Left lung (tissue), 14 donors: ENCODE measurements at places on chromosomes 16 and 17. TPM values are rescaled to one million over a fixed set of nuclear protein-coding genes. Genes with fewer than 3 reads are reported as not detected.

Gene ATP1B2
- 2.4 TPM for total RNA-seq

Gene ADCY9
- 61.1 TPM for total RNA-seq

Gene BRICD5
- total RNA-seq: 15.3 TPM

Gene NLRC5
- 93.3 TPM for total RNA-seq

Gene SDR42E1
- total RNA-seq: 8.8 TPM

Gene GAST
- total RNA-seq: not detected

Gene KRTAP9-8
- total RNA-seq: not detected

GRCh38 chr17:1166276-1166675 is 13.5 kb downstream of the ABR start:
- DNase-seq: no peak

GRCh38 chr17:27535975-27536374 is 79.7 kb downstream of the KSR1 start:
- no peak for DNase-seq

DNA sequence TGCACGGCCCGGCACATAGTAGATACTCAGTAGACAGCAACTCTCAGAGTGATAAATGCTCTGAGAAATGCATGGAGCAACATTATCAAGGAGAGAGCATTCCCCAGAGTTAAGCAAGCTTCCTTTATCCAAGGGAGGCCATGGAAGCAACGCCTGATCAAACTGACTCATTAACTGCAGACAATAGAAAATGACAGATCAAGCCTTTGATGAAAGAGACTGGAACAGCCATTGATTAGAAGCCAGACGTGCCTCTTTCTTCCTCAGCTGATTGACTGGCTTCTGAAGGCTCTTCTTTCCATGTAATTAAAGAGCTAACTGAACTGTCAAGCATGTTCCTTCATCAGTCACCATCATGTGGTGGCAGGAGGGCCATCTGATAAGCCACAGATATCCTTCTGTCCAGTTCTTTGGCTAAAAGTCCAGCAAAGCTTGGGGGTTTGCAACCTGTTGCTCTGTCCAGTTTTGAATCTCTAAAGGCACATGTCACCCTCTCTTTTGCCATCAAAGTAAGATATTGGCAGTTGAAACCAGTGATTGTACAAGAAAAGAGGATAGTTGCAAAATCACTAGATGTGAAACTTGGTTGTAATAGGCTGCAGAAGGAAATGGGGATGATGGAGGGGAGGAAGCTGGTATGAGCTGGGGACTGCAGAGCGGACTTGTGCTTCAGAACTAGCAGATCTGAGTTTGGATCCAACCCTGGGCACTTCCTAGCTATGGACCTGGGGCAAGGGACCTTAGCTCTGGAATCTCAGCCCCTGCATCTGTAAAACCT is 188.0 kb downstream of the HAPSTR1 start:
- no peak for DNase-seq

GRCh38 chr17:3740611-3741073 is 16.9 kb downstream of the HASPIN start:
- DNase-seq: no peak

DNA sequence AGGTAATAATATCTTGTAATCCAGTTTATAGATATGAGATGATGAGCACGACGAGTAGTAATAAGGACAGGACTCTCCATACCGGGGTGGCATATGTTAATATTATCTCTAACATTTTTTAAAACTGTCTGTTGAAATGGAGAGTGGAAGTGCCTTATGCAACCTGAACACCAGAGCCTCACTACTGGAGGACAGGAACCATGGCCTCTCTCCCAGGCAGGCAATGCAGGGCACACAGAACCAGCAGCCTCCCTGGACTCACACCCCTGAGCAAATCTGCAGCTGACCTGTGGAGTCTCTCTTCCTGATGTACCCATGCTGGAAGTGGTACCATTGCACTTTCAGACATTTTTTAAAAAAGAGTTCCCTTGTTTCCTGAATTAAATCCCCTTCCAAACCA is 55.2 kb upstream of the ERN1 start:
- no peak for DNase-seq

- peak; percentile 88 for DNase-seq
These were observed 1.6 kb upstream of the PPP1R9B start for GRCh38 chr17:50151937-50152547.

DNA sequence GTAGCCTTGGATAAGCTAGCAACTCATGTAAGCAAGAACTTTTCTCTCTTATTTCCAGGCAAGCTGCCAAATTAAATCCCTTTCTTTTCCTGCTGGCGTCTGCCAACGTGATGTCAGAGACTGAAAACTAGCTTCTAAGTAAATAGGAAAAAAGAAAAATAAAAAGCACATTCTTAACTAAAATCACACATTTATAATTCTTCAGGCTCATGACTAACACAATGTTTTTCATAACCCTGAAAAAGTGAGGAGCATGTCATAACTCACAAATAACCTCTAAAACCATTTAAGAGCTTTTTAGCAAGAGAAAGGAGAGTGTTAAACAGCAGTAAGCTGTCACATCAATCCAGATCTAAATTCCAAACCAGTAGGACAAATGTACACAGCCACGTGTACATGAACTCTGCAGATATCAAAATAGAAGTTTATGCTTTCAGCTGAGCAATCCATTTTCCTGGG is 110.0 kb downstream of the N4BP1 start:
- DNase-seq: peak; percentile 88

DNA sequence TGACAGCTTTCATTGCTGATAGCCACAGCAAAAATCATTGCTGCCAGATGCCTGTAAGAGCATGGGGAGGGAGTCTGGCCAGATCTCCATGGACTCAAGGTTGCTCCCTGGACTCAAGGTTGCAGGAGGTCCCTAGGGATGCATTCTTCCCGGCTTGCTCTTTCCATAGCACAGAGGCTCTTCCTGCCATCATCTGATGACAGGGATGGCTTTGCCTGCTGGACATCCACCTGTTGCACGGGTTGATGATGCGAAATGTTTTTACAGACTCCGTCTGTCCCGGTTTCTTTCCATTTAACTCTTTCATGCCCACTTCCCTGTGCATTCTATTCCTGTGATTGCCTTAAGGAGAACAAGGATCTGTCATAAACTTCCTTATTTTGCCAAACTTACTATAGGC is 115.6 kb upstream of the HSBP1 start:
- no peak for DNase-seq

DNA sequence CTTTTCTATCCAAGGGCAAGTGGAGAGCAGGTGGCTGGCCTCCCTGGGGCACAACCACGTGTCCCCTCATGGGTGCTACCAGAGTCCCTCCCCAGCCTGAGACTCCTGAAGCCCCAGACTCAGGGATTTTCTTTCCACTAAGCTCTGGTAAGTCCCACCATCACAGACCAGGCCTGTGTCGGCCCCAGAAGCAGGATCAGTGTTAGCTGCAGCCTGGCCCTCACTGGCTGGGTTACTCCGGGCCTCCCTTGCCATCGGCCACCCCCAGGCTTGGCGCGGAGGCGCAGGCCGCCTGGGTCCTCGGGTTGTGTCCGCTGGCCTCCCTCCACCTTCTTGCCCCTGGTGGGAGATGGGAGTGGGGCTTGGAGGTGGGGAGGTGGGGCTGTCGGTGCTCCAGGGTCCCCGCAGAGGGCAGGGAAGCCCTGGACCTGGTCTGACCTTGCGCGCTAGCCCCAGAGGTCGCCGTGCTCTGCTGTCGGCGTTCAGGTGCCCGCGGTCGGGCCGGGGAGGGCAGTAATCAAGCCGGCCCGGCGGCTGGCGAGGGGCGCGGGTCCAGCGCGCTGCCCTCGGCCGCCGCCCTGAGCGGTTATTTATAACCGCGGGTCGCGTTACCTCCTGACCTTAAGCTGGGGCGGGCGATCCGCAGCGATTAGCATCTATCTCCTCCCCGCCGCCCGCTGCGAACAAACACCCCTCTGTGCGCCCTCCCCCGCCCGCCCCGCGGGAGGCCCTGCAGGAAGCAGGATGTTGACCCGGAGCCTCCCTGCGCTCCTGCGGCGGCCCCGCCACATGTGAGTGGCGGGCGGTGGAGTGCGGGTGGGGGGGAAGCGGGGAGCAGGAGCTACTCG is 78.1 kb upstream of the TOB1 start:
- peak; percentile 77 for DNase-seq

DNA sequence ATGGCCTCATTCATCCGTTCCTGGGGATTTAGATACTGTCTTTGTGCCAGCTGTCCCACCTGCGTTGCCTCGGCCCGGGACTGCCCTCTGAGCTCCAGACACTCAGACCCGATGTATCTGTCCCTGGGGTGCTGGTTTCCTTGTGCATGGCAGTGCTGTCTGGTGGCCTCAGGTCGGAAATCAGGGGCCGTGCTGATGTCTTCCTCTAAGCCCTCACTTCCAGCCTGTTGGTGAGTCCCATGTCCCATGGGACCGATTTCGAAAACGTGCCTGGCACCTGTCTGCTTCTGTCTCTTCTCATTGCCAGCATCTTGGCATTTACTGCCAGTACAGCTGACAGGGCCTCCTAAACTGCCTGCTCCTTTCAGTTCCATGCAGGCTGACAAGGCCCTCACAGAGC is 22.1 kb downstream of the NT5M start:
- no peak for DNase-seq

DNA sequence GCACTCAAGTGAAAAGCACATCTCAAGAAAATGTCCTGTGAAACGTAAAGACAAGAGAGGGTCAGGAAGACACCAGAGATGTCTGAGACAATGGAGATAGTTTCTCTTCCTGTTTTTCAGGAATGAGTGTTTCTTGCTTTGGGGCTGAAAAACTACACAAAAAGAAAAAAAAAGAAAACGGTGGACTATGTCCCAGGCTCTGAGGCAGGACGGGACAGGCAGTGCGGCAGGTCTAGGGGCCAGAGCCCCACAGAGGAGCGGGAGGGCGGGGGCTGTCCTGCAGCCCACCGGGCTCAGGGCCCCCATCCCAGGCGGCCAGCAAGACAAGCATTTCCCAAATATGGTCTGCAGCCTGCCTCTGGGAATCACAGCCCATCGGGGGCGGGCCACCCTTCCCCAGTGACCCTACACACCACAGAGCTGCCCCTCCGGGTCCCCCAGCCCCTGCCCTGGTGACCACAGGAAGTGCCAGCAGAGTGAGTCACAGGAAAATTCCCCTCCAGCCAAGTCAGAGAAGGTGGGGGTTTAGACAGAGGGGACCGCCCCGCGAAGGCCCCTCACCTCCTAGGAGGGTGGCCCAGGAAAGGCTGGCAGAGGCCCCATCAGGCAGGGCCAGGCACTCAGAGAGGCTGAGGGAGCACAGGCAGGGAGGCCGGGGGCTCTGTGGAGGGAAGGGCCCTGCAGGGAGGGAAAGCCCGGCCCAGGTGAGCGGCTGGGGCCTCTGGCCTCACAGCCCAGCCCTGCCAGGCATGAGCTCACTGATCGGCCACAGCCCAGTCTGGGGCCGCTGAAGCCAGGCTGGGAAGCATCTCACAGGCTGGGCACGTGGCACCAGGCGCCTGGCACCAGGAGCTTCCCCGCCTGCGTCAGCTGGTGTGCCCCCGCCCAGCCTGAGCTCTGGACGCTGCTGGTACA is 6.3 kb downstream of the BCAR1 start:
- peak; percentile 90 for DNase-seq

DNA sequence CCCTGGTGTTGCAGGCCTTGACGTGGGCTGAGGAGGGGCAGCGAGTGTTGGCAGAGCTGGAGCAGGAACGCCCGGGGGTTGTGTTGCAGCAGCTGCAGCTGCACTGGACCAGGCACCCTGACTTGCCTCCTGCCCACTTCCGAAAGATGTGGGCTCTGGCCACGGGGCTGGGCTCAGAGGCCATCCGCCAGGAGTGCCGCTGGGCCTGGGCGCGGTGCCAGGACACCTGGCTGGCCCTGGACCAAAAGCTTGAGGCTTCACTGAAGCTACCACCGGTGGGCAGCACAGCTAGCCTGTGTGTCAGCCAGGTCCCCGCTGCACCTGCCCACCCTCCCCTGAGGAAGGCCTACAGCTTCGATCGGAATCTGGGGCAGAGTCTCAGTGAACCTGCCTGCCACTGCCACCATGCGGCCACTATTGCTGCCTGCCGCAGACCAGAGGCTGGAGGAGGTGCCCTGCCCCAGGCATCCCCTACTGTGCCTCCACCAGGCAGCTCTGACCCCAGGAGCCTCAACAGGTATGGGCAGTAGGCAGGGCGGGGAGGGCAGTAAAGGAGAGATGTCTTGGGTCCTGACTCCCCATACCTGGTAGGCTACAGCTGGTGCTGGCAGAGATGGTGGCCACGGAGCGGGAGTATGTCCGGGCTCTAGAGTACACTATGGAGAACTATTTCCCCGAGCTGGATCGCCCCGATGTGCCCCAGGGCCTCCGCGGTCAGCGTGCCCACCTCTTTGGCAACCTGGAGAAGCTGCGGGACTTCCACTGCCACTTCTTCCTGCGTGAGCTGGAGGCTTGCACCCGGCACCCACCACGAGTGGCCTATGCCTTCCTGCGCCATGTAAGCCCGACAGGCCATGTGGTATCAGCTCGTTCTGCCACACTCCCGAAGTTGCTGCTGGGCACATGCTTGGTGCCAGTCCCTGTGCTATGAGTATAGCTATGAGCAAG is 5.6 kb downstream of the PLEKHG4 start:
- peak; percentile 82 for DNase-seq

DNA sequence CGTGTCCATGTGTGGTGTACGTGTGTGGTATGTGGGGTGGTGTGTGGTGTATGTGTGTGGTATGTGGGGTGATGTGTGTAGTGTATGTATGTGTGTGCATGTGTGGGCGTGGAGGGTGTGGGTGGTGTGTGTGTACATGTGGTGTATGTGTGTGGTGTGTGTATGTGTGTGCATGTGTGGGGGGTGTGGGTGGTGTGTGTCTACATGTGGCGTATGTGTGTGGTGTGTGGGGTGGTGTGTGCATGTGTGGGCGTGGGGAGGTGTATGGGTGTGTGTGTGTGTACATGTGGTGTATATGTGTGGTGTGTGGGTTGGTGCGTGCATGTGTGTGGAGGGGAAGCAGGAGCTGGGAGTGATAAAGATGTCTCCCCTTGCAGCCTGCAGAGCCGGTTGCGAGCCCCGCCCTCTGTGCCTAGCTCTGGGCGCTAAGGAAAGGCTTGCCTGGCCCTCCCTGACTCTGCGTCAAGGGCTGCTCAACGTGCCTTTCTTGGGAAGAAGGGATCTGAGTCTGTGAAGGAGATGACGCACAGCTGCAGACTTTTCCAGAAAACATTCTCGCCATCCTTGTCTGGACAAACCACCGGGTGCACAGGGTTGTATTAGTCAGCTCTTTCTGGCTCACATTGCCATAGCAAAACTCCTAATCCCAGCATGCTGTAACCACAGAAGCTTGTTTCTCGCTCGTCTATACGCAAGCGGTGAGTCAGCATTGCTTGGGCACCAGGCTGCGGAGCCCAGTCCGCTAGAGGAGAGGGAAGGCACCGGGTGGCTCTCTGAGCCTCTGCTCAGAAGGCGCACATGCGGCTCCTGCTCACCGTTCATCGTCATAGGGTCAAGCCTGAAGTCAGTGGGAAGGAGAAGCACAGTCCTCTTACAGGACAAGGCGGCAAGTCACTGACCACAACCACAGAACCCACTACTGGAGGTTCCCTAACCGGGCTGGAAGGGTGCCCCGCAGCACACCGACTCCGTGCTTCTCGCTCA is 2.0 kb upstream of the CD300H start:
- no peak for DNase-seq

- DNase-seq: no peak
These were observed 52.3 kb upstream of the LGALS9 start for GRCh38 chr17:27578718-27579085.

DNA sequence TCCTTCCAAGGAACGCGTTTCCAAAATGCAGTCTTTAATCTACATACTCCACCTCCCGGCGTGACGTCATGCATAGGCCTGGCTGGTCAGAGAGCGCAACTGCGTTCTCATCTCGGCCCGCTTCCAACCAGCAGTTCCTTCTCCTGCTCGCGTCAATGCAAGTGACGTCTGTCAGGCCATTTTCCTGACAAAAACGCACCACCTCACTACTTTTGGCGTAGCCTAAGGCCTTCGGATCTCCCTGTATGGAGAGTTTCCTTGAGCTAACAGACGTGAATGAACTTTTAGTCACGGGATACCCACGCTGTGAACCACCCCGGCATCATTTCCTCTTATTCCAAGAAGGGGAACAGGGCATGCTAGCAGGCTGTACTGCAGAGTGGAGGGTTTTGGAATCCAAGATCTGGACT is 25.0 kb downstream of the TEX14 start:
- DNase-seq: peak; percentile 50
